ENCODE measurements at places on chromosomes 5 and 9.

- DNase-seq, result no peak
These were observed 180.3 kb upstream of the ADRA1B start for GRCh38 chr5:159735749-159736660.

DNA sequence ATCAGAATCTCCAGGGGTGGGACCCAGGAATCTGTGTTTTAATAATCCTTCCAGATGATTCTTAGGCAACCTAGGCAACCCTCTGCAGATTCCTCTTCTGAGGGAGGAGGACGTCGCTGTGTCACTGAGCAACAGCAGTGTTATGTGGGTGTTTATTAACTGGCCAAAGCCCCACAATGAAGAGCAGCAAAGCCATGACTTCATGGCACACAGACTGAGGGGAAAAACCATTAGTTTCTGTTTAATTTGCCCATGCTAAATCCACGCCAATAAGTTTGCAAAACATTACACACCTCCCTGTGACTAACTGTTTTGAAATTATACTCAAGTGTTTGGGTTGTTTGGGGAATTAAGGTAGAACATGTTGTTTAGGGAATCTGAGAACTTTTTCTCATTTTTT, 83.7 kb upstream of the TMED7 start:
- no peak for DNase-seq

DNA sequence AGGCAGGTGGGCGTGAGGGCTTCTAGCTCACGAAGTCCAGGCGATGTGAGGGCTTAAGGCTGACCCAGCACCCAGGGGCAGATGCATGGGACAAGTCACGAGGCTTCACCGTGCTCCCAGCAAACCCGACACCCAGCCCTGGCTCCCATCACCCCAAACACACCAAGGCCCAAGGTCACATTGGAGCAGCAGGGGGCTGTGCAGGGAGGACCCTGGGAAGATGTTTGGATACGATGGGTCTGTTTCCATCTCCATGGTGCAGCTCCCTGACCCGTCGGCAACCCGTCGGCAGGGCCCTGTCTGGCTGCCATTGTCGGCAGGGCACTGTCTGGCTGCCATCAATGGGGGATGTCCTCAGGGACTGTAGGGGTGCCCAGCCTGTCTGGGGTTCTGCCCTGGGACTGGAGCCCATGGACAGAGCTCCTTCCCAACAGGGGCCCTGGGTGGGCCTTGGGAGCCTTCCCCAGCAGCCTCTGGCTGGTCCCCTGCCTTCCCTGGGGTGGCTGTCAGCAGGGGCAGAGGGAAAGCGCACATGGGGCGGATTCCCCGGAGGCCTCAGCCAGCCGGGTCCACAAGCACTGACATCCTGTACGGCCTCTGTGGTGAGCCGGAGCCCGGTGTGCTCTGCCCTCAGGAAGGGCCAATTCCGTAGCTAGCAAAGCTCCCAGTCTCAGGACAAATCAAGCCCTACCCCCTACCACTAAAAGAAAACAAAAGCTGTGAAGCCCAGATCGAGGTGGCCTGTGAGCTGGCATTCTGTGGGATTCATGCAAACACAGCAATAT, 47.1 kb downstream of the NACC2 start:
- no peak for DNase-seq

GRCh38 chr5:57770039-57770438, 287.4 kb upstream of the ACTBL2 start:
- DNase-seq, result no peak

Measured in NCI-H446 treated with DMSO at 0.1 percent for 48 hours (cell line).